Activated CD8-positive, alpha-beta T cell treated with anti-CD3 and anti-CD28 coated beads for 36 hours (primary cell): ENCODE measurements at places on chromosomes 7 and 10. TPM values are rescaled to one million over a fixed set of nuclear protein-coding genes. Genes with fewer than 3 reads are reported as not detected.

PIP gene
- total RNA-seq: not detected

CDNF gene
- total RNA-seq: 1.8 TPM

C10orf88 gene
- total RNA-seq: 6.3 TPM

HNRNPH3 gene
- total RNA-seq: 139 TPM

- no peak overlapping the region for H3K4me3 ChIP-seq
- DNase-seq: no peak
- H3K36me3 ChIP-seq: no peaks in the 10 kb centered on the region
- H3K27ac ChIP-seq: peak overlapping the region; percentile 23
Observed at GRCh38 chr10:62917475-62918238, 101.5 kb upstream of the EGR2 start.

DNA sequence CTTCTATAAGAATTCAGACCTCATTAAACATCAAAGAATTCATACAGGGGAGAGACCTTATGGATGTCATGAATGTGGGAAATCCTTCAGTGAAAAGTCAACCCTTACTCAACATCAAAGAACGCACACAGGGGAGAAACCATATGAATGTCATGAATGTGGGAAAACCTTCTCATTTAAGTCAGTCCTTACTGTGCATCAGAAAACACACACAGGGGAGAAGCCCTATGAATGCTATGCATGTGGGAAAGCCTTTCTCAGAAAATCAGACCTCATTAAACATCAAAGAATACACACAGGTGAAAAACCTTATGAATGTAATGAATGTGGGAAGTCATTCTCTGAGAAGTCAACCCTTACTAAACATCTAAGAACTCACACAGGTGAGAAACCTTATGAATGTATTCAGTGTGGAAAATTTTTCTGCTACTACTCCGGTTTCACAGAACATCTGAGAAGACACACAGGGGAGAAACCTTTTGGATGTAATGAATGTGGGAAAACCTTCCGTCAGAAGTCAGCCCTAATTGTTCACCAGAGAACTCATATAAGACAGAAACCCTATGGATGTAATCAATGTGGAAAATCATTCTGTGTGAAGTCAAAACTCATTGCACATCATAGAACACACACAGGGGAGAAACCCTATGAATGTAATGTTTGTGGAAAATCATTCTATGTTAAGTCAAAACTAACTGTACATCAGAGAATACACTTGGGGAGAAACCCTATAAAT is 24.1 kb downstream of the ZNF37A start:
- H3K27ac ChIP-seq: no peak overlapping the region
- no peaks in the 10 kb centered on the region for H3K4me1 ChIP-seq
- no peaks in the 10 kb centered on the region for H3K27me3 ChIP-seq
- DNase-seq: no peak

DNA sequence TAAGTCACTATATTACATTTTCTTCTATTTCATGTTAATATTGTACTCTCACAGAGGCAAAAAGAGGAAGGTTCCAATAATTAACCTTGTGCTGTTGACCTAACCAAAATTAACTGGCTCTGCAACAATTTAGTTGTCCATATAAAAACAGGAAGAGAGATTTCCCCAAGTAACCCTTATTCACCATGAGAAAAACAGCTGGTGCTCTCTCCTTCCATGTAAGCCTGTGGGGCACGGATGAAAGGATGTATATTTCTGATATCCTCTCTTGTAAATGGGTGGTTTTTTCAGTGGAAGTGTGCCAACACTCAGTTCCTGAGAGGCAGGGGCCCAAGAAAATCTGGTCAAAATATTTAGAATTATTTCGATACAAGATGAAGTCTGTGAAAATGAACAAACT is 358.1 kb downstream of the CRPPA start:
- H3K4me1 ChIP-seq: no peaks in the 10 kb centered on the region
- H3K4me3 ChIP-seq: no peak overlapping the region

GRCh38 chr7:86775203-86775602 is 131.5 kb downstream of the GRM3 start:
- DNase-seq: no peak
- no peaks in the 10 kb centered on the region for H3K36me3 ChIP-seq
- H3K4me1 ChIP-seq: no peaks in the 10 kb centered on the region
- no peak overlapping the region for H3K4me3 ChIP-seq
- no peak overlapping the region for H3K27ac ChIP-seq
- H3K27me3 ChIP-seq: no peaks in the 10 kb centered on the region

- H3K27ac ChIP-seq: no peak overlapping the region
- H3K4me1 ChIP-seq: no peaks in the 10 kb centered on the region
- DNase-seq: no peak
- no peak overlapping the region for H3K4me3 ChIP-seq
Observed at GRCh38 chr7:26646336-26647048, 217.9 kb downstream of the SKAP2 start.

GRCh38 chr10:94878649-94879048 is 59.8 kb upstream of the CYP2C9 start:
- H3K27me3 ChIP-seq: no peaks in the 10 kb centered on the region
- H3K36me3 ChIP-seq: no peaks in the 10 kb centered on the region
- no peak for DNase-seq
- H3K4me1 ChIP-seq: no peaks in the 10 kb centered on the region
- no peak overlapping the region for H3K4me3 ChIP-seq

GRCh38 chr10:87942884-87943527 is 79.6 kb downstream of the PTEN start:
- no peak overlapping the region for H3K4me3 ChIP-seq
- peaks cover 17% of the 10 kb centered on the region for H3K4me1 ChIP-seq
- peaks cover 21% of the 10 kb centered on the region for H3K36me3 ChIP-seq
- H3K27ac ChIP-seq: no peak overlapping the region
- no peak for DNase-seq

GRCh38 chr7:84238596-84238995 is 44.0 kb upstream of the SEMA3A start:
- no peaks in the 10 kb centered on the region for H3K36me3 ChIP-seq
- H3K27me3 ChIP-seq: no peaks in the 10 kb centered on the region
- no peak for DNase-seq
- no peak overlapping the region for H3K4me3 ChIP-seq
- no peak overlapping the region for H3K27ac ChIP-seq
- no peaks in the 10 kb centered on the region for H3K4me1 ChIP-seq
